GM13976 (cell line): ENCODE measurements at places on chromosomes 5 and 9.

GRCh38 chr5:177578316-177578715 is 13.7 kb upstream of the TMED9 start:
- DNase-seq, result no peak

DNA sequence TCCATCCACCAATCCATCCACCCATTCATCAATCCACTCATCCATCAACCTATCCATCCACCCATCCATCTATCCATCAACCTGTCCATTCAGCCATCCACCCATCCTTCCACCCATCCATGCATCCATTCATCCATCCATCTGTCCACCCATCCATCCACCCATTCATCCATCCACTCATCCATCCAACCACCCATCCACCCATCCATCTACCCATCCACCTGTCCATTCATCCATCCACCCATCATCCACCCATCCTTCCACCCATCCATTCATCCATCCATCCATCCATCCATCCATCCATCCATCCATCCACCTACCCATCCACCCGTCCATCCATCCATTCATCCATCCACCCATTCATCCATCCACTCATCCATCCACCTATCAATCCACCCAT is 195.8 kb downstream of the NXNL2 start:
- DNase-seq, result no peak

- DNase-seq, result no peak
These were observed 261.3 kb downstream of the PIK3R1 start for GRCh38 chr5:68476854-68477253.

DNA sequence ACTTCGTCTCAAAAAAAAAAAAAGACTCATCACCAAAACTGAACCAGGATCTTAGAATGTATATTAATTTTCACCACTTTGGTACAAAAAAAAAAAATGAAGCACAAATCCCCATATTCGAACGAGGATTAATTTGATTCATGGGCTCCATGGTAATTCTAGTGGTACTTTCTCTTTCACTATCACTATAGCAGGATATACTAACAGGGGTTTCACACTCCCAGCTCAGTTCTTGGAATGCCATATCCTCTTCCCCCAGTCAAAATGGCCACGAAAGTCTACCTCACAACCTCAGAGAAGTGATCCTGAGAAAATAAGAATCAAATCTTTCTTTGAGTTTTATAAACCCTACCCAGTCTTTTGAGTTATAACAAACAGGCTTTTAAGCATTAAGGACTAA is 235.7 kb downstream of the FBXL17 start:
- DNase-seq, result no peak

GRCh38 chr5:121982893-121983285 is 21.1 kb downstream of the SRFBP1 start:
- no peak for DNase-seq

- DNase-seq, result no peak
These were observed 8.4 kb upstream of the HAND1 start for GRCh38 chr5:154486427-154486866.

DNA sequence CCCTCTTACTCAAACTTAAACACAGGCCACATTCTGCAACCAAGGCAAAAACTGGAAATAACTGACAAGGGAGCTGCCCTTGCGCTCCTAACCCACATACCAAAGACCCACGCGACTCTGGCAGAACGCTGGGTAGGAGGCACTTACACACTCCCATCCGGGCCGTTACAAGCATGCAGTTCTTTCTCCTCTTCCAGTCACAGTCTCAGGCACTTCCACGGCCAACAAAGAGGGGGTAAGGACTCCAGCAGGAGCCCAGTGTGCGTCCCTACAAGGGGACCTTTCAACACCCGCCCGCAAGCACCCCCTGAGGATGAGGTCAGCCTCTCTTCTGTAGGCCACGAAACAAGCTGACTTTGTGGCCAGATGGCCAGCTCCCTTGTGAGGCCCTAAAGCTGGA is 57.4 kb downstream of the SERINC5 start:
- DNase-seq, result no peak

DNA sequence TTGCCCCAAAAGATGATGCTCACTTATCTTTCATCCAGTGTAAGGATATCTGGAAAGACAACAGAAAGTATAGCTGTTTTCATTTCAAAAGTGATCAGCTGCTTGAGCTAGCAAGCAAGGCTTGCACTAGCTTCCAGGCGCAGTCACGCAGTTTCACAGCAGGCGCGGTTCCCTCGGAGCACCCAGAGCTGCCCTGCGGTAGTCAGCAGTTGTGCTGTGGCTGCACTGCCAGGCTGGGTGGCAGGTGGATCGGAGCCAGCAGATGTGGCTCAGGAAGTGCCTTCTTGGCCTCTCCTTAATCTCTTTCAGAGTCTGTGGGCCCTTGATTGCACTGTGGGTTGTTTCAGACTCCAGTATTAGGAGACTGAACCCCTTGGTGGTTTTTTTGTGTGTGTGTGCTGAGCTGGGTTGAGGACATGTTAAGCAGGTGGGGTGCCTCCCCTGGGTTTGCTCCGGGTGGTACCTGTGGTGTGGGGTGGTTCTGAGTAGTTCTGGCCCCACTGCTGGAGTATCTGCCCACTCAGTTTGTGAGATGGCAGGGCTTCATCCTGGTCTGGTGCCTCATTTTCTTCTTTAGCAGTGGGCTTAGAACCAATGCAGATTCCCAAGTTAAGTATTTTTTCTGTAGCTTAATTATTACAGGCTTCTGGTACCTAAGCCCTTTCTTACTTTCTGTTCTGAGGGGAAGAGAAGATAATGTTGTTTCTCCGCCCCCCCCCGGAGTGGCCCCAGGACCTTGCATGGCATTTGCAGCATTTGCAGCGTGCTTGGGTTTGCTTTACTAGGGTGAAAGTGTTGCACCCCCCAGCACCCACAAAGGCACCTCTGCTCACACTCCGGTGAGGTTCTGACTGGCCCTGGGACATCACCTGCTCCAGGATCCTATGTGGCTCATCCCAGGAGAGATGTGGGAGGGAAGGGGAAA is 16.4 kb downstream of the TENT4A start:
- no peak for DNase-seq

- DNase-seq, result no peak
These were observed 8.9 kb downstream of the ARAP3 start for GRCh38 chr5:141672841-141673813.

DNA sequence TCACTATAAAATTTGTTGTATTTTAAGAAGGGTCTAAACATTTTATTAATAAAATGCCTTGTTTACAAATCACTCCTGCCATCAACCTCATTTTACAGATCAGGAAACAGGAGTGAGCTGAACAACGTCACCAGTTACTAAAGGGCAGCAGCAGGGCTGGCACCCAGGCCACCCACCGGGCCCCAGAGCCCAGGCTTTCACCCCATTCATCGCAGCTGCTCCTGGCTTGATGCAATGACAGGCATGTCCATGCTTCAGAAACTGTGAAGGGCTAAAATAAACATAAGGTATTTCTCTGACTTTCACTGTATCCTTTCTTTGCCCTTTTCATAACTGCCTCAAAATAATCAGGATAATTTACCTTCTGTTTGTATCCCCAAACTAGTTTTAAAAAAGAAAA is 18.1 kb downstream of the MED27 start:
- no peak for DNase-seq

GRCh38 chr9:77953590-77953989 is 78.0 kb downstream of the GNAQ start:
- DNase-seq, result no peak

GRCh38 chr5:66722686-66723085 is 126.5 kb downstream of the MAST4 start:
- no peak for DNase-seq

DNA sequence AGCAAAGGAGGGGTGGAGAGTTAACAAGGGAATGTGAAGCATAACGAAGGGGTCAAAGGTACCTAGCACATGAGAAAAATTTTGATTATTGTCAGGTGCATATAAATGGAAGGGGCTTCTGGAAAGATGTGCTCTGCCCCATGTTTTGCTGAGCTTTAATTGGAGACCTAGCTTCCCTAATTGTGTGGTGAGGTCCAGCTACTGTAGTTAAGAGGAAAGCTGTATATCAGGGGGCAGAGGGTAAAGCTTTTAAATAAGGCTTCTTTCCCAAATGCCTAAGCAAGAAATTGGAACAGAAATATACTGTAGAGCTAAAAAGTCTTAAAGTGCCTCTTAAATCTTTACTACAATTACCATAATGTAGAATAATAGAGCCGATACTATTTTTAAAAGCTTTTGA is 267.2 kb downstream of the MAT2B start:
- no peak for DNase-seq

DNA sequence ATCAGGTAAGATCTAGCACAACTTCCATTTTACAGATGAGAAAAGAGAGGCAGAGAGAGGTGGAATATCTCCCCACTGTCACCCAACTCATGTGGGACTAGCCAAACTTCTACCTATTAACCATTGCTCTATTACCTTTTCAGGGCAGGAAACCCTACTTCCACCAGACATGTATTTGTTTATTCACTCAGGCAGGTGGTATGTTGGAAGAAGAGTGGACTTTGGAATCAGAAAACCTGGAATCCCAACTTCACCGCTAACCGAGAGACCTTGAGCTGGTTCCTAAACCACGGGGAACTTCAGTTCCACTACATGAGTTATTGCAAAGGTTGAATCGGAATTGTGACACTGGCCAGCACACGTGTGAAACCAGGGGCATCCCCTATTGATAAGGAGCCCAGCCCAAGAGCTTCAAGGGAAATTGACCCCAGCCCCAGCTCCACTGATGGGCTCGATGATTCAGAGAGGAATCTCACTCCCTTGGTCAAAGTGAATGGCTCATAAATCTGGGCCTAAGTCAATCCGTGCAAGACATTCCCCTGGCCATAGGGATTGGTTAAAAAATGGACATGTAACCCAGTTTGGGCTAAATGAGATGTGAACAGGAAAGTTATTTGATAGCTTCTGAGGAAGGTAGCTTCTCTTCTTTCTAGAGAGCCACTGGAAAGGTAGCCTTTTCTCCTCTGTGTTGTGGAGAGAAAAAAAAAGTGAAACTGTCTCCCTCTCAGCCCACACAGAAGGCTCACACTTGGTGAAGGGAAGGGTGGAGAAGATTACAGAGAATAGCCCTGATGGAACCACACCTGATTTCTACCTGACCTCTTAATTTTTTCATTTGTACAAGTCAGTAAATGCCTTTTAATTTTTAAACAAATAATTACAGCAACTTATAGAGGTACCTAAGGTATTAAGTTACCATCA is 5.5 kb upstream of the GLIS3 start:
- no peak for DNase-seq

GRCh38 chr9:72412483-72413040 is 47.6 kb upstream of the ZFAND5 start:
- DNase-seq, result no peak

GRCh38 chr9:133609311-133610098 is at the start of gene FAM163B:
FAM163B (minus strand) TSS chr9:133609389; CDS start chr9:133580223, 29,166 bp downstream.
- DNase-seq, result no peak
